Bronchial epithelial cell (primary cell): ENCODE measurements at places on chromosomes 6 and 20. TPM values are rescaled to one million over a fixed set of nuclear protein-coding genes. Genes with fewer than 3 reads are reported as not detected.

GRCh38 chr20:38128691-38129090 lies 36.4 kb downstream of the TGM2 start:
- no peak for DNase-seq

DNA sequence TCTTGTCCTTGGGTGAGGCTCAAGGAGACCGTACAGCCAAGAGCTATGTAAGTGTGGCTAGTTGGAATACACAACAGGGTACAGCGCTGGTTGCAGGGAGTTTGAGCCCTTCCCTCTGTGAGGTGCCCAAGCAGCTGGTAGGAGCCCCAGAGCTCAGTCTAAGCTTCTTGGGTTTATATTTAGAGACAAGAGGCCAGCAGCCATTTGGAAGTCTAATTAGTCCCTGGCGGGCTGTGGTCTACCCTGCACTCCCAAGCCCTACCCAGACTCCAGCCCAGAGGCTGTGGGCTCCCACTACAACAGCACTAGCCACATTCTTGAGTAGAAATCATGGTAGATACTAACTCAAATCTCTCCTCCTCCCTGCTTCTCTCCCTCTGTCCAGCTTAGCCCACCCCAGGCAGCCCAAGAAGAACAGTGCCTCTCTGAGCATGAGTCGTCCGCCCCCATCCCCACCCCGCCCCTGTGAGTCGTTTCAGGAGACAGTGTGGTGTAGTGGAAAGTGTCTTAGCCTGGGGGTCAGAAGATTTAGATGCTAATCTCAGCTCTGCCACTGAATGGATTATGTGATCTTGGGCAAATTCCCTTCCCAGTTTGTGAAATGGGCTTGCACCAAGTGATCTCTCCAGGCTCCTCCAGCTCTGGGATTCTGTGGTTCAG lies 37.8 kb downstream of the EIF2S2 start:
- peak; percentile 38 for DNase-seq

Gene MLN
- total RNA-seq, result not detected in 2 replicates

DNA sequence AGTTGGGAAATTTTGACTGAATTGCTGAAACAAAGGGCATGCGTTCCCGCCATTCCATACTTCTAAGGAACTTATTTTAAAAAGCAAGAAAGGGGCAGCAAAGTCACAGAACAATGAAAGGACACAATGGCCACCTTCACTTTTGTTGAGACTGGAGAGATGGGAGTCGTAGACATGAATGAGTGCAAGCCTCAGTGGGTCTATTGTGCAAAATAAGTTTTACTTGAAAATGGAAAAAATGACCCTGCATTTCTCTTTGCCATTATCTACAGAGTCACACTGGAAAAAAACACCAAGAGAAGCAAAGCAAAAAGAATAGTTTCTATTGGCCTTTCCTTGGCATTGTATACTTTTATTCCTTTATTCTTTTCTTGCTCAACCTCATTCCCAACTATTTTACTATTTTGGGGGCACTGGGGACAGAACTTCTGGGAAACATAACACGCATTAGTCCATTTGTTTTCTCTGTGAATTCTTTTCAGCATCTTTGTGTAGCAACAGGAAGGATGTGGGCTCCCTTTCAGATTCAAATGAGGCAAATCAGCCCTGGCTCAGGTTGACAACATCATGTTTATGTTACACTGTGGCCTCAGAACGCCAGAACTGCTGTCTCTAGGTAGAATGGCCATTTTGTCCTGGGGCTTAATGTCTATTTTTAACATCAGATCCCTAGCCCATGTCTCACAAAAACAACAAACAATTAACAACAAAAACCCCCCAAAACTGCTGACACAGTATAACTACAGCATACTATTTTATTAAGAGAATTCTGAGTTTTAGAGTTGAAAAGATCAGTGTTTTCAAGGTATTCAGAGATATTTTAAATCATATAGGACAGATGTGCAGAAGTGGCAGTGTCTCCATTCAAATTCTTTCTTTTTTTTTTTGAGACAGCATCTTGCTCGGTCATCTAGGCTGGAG lies 122.2 kb downstream of the FYN start:
- no peak for DNase-seq
